Astrocyte (in vitro differentiated cells and primary cell): ENCODE measurements at places on chromosomes 13 and 19.

DNA sequence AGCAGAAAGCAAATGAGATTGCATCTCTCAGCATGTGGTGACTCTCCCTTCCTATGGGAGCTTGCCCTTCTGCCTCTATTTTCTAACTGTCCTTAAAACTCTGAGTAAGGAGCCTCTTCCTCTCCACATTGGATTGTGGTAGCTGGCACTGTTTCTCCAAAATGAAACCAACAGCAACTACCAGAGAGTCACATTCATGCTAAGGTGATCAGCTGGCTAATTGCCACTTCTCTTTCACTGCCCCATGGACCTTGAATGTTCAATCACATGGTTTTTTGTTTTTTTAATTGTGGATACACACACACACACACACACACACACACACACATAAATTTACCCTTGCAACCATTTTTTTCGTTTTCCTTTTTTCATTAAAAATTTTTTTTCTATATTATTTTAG lies 154.7 kb upstream of the TSC22D1 start:
- no peak for DNase-seq

DNA sequence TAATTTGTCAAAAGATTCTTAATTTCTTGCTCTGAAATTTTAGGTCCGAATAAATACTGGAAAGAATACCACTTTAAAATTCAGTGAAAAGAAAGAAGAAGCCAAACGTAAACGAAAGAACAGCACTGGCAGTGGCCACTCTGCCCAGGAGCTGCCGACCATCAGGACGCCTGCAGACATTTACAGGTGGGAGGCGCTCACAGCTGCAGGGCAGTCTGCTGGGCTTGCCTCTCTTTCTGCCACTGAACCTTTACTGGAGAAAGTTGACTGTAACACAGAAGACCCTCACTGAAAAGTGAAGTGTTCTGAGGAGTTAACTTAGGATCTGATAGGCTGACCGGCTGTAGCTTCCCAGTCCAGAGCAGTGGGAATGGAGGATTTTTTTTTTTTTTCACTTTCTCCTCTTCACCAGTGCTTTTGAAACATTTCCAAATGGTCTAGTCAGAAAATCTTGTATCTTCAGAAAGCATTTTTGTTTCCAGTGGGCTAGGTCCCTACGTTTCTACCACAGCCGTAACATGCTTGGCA lies 69.1 kb downstream of the URI1 start:
- no peak for DNase-seq

DNA sequence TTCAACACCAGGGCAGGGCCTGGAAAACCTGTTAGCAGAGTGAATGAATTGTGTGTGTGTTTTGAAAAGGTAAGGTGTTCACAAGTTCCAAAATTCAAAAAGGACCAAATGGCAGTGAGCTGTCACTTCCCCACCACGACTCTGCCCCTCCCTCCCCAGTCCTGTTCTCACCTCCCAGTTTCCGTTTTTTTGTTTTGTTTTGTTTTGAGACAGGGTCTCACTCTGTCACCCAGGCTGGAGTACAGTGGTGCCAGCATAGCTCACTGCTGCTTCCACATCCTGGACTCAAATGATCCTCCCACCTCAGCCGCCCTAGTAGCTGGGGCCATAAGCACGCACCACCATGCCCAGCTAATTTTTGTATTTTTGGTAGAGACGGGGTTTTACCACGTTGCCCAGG lies 20.3 kb upstream of the BCL3 start:
- no peak for DNase-seq

GRCh38 chr13:103403148-103403740 lies 337.0 kb upstream of the SLC10A2 start:
- no peak for DNase-seq

DNA sequence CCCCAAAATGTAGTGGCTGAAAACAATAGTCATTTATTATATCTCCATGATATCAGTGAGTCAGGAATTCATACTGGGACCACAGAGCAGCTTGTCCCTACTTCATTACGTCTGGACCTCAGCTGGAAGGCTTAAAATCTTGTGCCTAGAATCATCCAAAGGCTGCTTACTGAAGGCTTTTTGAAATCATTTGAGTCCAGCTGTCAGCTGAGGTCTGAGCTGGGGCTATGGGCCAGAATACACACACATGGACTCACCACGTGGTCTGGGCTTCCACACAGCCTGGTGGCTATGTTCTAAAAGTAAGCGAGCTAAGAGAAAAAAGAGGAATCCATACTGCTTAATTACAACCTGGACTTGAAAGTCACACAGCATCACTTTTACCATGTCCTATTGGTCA lies 209.2 kb downstream of the KCTD12 start:
- peak; percentile 56 for DNase-seq

GRCh38 chr13:111886217-111886945 lies 180.6 kb upstream of the SOX1 start:
- DNase-seq, result no peak

DNA sequence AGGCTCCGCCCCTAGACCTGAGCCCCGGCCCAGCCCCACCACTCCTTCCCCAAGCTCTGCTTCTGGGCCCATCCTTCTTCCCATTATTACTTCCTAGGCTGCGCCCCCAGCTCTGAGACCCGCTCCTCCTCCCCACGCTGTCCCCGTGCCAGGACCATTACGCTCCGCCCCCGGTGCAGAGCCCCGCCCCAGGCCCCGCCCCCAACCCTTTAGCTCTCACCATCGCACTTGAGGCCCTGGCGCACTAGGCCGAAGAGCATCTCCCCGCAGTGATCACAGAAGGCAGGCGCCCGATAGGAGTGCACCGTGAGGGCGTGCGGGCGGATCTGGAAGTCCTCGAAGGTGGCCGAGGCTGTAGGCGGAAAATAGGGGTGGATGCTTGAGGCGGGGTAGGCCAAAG lies 6.2 kb downstream of the PRKD2 start:
- DNase-seq, result no peak

GRCh38 chr13:113742000-113742441 lies 17.0 kb upstream of the TMEM255B start:
- DNase-seq, result no peak

- no peak for DNase-seq
Observed at GRCh38 chr13:45406421-45406820, 11.8 kb downstream of the SLC25A30 start.

DNA sequence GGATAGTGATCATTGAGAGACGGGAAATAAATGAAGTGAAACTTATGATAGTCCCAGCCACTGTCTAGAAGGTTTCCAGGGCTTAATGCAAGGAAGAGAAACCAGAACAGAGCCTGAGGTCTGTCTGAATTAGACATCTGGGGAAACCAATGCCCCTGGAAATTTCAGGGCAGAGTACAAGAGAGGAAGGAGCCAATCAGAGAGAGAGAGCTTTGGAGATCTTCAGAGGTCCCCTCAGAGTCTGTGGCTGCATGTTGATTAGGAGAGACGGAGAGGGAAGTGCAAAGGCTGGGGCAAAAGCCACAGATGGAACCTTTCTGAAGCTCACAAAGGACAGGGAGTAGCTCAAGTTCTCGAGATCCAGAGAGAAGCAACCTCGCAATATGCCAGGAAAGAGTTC lies 378.0 kb downstream of the DNAJC15 start:
- DNase-seq, result no peak

- no peak for DNase-seq
Observed at GRCh38 chr13:114122591-114123211, 9.7 kb downstream of the RASA3 start.

DNA sequence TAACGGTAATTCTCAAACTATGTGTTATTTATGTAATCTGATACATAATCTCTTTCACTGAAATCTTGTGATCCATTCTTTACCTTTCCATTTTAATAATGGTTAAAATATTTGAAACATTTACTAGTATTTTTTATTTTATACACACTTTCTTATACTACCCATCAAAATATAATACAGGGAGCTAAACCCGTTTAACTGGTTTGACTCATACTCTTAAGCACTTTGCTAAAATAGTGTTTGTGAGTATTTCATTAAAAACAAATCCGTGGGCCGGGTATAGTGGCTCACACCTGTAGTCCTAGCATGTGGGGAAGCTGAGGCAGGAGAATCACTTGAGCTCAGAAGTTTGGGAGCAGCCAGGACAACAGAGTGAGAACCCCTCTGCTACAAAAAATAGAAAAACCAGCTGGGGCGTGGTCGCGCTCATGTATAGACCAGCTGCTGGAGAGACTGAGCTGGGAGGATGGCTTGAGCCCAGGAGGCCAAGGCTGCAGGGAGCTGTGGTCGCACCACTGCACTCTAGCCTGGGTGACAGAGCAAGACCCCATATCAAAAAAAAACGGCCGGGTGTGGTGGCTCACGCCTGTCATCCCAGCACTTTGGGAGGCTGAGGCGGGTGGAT lies 43.8 kb upstream of the DCUN1D2 start:
- no peak for DNase-seq

- DNase-seq, result peak; percentile 34
Observed at GRCh38 chr13:105342281-105342820, 1193.1 kb downstream of the EFNB2 start.

- no peak for DNase-seq
Observed at GRCh38 chr19:10763828-10764339, 46.0 kb downstream of the DNM2 start.

DNA sequence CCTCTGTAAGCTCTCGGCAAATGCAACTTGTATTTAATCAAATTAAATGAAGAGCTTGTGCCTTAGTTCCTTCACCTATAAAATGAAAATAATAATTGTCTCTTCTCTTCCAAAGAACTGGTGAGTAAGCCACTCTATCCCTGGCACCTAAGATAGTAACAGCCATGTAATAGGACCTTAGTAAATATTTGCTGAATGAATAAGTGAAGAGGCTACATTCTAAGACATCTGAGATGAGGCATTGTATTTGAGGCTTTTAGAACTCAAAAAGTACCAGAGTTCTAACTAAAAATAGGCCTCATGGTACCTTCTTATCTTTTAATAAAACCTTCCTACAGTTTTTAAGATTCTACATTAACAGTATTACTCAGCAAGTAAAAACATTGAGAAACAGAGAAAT lies 17.3 kb upstream of the DCLK1 start:
- DNase-seq, result peak; percentile 29

GRCh38 chr19:36041831-36042230 lies 9.2 kb upstream of the CLIP3 start:
- DNase-seq, result peak; percentile 74

DNA sequence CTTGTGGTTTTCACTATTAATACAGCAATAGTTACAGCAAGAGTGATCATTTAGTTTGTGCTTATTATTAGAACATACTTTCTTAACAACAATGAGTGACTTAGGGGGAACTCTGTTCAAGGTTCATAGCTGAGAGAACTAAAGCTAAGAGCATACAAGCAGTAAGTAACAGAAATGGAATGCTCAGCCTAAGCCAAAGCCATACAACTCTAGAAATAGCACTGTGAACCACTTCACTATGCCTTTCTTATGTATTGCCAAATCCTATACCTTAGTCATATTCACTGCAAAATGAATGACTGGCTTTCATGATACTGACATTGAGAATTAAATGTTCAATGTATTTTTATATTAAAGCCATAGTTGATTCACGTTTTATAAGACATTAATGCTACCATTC lies 599.7 kb upstream of the SLITRK1 start:
- DNase-seq, result peak; percentile 92

GRCh38 chr13:112892426-112893206 lies 76.4 kb upstream of the MCF2L start:
- DNase-seq, result no peak

GRCh38 chr19:13154911-13155471 lies 4.8 kb downstream of the IER2 start:
- peak; percentile 49 for DNase-seq

GRCh38 chr13:48265217-48265815 lies 32.3 kb downstream of the ITM2B start:
- DNase-seq, result no peak

- peak; percentile 32 for DNase-seq
Observed at GRCh38 chr13:64553411-64554129, 2676.6 kb downstream of the PCDH9 start.

GRCh38 chr19:932648-933552 lies 7.1 kb downstream of the ARID3A start:
- DNase-seq, result peak; percentile 87

GRCh38 chr13:50119591-50119990 lies 104.3 kb downstream of the KCNRG start:
- no peak for DNase-seq

DNA sequence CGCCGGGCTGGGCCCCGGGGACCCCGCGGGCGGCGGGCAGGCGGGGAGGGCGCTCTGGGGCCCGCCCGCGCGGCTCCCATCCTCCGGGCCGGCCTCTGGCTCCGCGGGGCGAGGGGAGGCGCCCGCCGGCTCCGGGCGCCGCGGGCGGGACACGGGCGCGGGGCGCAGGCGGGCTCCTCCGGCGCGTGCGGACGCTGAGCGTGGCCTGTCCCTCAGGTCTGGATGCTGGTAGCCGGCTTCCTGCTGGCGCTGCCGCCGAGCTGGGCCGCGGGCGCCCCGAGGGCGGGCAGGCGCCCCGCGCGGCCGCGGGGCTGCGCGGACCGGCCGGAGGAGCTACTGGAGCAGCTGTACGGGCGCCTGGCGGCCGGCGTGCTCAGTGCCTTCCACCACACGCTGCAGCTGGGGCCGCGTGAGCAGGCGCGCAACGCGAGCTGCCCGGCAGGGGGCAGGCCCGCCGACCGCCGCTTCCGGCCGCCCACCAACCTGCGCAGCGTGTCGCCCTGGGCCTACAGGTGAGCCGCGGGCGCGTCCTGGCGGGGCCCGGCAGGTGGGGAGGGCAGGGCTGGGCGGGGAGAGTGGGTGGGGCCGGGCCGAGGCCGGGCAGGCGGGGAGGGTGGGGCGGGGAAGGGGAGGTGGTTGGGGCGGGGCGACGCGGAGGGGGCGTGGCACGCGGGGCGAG lies 420 bp downstream of the IL17D start:
- DNase-seq, result peak; percentile 62
